ENCODE measurements at places on chromosomes 6 and 20. TPM values are rescaled to one million over a fixed set of nuclear protein-coding genes. Genes with fewer than 3 reads are reported as not detected.

The RNF146 gene
- 10.2 TPM for total RNA-seq

The RRAGD gene
- total RNA-seq, result 4.8 TPM

The TFAP2D gene
- not detected for total RNA-seq

The TMEM244 gene
- not detected for total RNA-seq

The SPATS1 gene
- total RNA-seq, result not detected

The OPRL1 gene
- 1.0 TPM for total RNA-seq

The BANF2 gene
- total RNA-seq, result not detected

The ORC3 gene
- 16.9 TPM for total RNA-seq

The FAM83B gene
- not detected for total RNA-seq

The NRSN2 gene
- total RNA-seq, result 59.8 TPM

The SIRPB2 gene
- not detected for total RNA-seq
